ENCODE measurements at places on chromosomes 12 and 14.

DNA sequence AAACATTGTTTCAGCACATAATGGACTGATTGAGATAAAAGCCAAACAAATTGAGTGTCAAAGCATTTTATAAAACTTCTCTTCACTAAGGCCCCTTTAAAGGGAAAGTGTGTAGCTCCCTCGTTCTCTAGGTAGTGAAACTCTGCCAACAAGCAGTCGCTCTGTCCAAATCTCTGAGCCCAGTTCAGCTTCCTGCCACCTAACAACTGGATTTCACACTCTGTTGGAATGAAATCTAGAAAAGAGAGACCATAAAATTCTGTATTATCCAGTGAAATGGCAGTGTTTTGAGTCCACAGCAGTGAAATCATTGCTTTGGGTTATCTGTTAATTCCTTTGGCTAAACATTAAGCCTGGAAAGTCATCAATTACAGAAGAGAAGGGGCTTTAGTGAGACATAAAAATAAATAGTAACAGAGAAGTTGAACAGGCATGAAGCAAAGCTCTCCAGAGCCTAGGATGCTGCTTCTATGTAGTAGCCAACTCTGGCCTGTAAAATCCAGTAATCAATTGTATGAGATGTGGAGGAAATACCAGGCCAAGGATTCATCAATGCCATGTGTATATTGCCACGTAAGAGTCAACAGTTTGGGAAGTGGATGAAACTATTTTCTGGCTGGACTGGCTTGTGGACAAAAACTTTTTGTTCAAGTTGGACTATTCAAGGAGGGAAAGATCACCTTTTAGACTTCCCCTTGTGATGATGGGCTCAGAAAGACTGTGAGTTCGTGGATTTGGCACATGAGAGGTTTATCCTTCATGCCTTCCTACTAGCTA, 122.5 kb downstream of the WIF1 start:
- no peak for DNase-seq

DNA sequence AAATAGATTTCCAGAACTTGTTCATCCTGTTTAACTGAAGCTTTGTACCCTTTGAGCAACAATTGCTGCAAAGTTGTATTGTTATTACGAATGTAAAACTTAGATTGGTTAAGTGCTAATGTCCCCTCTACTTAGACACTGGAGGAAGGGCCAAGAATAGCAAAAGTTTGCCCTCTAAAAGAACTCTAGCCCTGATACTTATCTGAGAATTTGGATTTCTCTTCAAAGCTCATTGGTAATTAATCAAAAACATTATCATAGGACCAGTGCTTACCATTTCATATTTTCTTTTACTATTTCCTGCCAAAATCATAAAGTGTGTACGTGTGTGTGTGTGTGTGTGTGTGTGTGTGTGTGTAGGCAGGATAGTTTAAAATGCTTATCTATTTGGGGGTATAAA, 58.2 kb downstream of the LMNTD1 start:
- no peak for DNase-seq

- DNase-seq: no peak
These were observed at the start of gene BLOC1S1 for GRCh38 chr12:55715833-55716581. TSS of gene BLOC1S1 (plus strand) at chr12:55716046. CDS start at chr12:55716052, 6 bp downstream.

DNA sequence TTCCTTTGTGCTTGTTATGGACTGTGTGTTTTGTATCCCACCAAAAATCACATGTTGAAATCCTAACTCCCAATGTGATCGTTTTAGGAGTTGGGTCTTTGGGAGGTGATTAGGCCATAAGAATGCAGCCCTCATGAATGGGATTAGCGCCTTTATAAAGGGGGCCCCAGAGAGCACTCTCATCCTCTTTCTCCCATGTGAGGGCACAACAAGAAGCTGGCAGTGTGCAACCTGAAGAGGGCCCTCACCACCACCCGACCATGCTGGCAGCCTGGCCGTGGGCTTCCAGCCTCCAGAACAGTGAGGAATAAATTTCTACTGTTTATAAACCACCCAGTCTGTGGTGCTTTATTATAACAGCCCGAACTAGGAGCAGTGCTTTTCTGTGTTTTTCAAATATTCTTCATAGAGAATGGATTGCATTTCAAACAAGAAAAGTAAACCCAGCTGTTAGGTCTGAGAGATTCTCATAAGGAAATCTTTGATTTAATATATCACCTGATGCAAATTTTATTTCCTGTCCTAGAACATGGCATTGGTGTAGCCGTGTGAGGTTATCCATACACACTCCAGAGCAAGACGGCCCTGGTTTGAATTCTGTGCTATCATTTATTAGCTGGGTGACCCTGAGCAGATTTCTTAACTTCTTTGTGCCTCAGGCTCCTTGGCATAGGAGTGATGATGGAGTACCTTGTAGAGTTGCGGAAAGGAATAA, 27.8 kb downstream of the HSPB8 start:
- no peak for DNase-seq

- DNase-seq: no peak
These were observed 8.1 kb downstream of the STAC3 start for GRCh38 chr12:57242691-57243454.

GRCh38 chr12:111034886-111035577, 114.7 kb upstream of the MYL2 start:
- no peak for DNase-seq

DNA sequence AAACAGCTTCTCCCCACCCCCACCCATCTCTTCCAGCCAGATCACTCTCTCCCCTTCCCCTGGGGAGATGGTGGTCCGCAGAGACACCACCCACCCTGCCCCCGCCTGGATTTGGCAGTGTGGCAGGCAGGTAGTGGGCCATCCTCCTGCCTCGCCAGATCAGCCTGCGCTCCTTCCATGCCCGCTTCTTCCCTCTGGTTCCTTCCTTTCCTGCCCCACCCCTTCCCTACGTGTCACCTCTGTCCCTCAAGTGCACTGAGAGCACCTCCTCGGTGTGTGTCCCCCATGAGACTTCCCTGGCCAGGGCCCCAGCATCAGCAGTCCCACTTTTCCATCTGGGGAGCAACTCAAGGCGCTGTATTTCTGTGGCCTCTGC, 632 bp downstream of the NYNRIN start:
- DNase-seq: no peak

GRCh38 chr12:8996682-8997405, 7.5 kb downstream of the KLRG1 start:
- DNase-seq: no peak

DNA sequence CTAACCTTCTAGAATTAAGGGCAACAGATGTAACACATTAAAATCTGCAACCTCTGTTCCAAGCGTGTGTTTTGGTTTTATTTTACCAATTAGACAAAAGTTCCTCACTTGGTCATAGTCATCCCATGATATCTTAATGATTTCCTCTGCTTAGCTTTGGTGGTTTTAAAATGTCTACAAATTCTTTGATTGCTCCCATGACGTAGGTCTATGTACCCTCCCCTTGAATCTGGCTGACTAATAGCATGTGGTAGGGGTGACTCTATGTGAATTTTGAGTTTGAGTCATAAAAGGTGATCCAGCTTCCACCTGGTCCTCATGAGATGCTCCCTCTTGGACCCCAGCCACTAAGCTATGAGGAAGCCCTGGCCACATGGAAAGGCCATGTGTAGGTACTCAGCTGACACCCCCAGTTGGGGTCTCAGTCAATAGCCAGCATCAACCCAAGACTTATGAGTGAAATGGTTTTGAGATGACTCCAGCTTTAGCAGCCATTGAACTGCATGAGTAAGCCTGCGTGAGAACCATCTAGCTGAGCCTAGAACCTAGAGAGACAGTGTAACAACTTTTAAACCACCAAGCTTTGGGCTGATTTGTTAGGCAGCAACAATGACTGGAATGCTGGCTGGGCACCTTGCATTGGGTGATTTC, 247.1 kb downstream of the MSRB3 start:
- DNase-seq: no peak

- DNase-seq: no peak
These were observed 146.1 kb downstream of the RASSF9 start for GRCh38 chr12:85690146-85690545.

GRCh38 chr12:104701756-104702155, 245.0 kb downstream of the CHST11 start:
- no peak for DNase-seq

- no peak for DNase-seq
These were observed 12.9 kb downstream of the CTDSP2 start for GRCh38 chr12:57833672-57834071.

GRCh38 chr14:43778570-43778936, 728.5 kb downstream of the FSCB start:
- no peak for DNase-seq

All from cortex of kidney (tissue), 1 donor.